ENCODE measurements at places on chromosomes 16 and 17.

DNA sequence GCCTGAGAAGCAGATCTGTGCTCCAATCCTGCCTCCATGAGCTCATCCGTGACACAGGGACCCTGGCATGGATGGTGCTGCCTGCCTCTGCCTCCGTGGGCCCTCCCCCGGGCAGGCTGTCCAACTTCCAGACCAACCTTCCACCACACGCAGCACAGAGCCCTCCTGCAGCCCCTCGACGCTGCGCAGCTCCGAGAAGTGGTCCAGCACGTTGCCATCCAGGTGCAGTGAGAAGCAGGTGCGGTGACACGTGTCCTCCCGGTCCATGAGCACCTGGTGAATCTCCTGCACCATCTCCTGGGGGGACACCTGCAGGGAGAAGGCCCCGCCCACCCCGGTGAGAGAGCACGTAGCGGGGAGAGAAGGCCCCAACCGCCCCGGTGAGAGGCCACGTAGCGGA lies 8.4 kb downstream of the CLUH start:
- DNase-seq = no peak

- DNase-seq = no peak
Observed at GRCh38 chr17:8828517-8828875, 29.3 kb upstream of the MFSD6L start.

DNA sequence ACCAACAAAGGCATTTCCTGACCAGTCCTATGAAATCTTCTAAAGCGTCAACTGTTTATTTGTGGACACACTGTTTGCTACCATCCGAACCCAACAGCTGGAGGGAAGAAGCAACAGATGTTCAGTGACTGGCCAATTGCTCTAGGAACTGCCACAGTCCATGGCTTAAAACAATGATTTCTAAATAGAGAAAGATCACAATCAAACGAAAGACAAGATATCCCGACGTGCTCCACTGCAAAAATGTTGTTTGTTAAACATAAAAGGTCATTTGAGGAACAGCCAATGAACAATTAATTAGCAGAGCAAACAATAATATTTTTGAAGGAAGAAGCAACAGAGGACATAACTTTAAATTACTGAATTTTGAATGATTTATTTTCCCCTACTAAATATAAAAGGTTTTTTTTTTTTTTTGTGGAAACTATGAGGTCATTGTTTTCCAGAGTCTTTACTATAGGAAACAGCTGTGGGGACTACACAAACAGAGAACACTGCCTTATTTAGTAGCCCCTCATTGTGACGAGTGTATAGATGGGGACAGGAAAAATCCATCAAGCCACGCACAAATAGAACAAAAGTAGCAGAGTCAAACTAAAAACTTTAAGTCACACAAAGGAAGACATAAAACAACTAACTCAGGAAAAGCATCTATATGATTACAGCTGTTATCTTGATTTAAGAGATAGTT lies 17.2 kb downstream of the USP31 start:
- DNase-seq = no peak

DNA sequence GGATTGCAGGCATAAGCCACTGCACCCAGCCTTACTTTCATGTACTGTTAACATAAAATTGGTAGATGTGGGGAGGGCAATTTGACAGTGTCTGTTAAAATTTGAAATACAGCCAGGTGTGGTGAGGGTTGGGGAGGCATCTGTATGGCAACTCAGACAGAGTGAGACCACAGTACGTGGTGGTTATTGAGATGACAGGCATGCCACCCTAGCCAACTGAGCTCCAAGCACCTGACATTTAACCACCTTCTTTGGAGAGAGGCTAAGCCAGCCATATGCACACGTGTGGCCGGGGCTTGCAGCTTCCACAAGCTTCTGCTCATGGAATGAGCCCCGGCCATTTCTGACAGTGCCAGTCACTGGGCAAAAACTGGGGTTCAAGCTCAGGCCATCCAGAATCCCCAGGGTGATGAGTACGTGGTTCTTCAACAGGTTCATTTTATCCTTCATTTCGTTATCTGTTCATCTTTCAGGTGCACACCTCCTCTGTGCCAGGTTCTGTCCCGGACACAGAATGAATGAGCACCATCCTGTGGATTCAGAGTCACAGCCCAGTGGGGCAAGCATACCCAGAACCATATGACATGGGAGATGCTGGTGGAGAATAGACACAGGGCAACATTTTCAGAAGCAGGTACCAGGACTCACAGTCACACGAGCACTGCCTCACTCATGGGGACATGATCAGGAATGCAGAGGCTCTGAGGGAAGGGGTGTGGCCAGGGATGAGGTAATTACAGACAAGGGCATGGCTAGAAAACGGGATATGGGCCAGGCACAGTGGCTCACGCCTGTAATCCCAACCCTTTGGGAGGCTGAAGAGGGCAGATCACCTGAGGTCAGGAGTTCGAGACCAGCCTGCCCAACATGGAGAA lies 36.2 kb downstream of the C16orf82 start:
- no peak for DNase-seq

- DNase-seq = no peak
Observed at GRCh38 chr16:11290102-11290893, 9.2 kb upstream of the PRM1 start.

DNA sequence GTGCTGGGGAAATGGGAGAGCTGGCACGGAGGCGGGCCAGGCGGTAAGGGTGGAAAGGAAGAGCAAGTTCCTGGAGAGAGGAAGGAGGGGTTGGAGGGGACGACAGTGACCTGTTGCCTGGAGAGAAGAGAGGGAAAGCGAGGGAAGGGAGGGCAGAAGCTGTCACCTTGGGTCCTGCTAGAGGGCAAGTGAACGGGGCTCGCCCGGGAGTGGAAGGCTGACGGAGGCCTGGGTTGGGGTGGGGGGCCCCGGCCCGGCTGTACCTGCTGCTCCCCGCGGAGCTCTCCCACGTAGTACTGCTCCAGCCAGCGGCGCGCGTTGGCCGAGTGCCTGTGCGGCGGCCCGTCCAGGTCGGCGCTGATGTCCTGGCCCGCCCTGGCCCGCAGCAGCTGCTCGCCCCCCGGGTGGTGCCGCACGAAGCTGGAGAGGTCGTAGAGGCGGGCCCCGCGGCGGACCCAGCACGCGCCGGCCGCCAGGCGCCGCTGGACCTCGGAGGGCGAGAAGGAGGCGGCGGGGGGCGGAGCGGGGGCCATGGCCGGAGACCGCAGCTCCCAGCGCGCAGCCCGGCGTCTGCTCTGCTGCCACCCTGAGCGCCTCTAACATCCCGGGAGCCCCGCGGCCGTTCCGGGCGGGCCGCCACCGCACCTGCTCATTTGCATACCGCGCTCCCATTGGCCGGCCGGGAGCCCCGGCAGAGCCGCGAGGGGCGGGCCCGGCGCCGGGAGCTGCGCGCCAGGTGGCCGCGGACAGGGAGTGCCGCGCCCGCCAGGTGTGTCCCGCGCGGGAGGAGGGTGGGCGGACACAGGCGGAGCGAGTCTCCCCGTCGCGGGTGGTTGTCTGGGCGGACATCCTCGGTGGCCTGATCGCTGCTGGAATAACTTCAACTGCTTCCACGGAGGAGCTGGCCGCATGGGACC lies at the start of gene FA2H:
TSS of gene FA2H (minus strand) at position 598 of the 917 bp plus-strand sequence. CDS start at position 533, 65 bp downstream.
- DNase-seq = peak; percentile 28

DNA sequence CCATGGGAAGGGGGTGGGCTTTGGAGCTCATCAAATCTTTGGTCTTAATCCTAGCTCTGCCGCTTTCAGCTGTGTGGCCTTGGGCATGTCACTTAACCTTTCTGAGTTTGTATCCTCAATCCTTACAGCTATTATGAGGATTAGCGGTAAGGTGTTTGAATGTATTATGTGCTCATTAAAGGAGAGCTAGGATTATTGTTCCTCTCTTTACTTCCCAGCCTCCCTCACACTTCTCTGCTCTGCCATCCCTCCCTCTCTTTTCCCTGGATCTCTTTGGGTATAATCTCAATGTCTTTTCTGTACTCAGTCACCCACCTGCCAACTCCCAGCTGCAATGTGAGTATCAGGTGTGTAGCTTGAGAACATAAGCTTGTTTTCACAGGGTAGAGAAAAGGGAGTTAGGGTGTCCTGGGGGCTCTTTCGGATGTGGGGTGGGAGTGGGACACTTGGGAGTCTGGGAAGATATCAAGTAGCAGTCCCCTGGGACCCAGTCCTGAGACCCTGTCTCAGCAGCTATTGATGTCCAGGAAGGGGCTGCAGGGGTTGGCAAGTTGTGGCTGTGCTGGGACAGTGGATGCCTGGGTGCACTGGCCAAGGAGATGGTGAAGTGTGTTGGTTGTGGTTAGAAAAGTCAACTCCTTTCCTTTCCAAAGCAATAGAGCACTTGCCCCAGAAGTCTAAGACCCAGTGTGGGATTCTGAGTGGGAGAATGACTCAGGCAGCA lies 1.8 kb downstream of the EFNB3 start:
- no peak for DNase-seq

All from stimulated activated CD4-positive, alpha-beta T cell treated with anti-CD3 and anti-CD28 coated beads, Interleukin-12 subunit alpha, Interleukin-12 subunit beta, amount 100 ng/mL, for 48 hours (primary cell).